Daoy (cell line): ENCODE measurements at places on chromosomes 3 and 15.

DNA sequence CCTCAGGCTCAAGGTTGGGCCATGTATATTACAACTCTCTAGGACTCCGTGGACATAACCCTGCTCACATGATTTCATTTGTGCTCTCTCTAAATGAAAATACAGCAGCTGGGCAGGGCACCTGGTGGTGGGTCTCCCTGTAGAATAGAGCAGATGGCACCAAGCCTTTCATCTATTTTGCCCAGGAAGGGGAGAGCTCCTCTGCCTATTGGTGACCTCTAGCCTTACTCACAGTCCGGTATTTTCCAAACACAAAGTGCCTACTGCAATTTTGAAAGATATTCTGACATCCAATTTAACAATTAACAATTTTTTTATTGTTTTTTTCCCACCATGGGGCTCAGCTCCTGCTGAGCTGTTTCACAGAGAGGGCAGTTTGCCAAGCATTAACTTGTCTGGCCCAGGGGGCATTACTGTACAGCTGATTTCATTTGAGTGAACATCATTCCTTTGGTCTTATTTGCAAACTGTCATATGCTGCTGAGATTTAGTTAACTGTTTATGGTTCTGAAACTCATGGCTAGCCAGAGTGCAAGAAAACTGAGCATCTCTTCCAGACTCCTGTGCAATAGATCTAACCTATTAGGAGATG lies 474.0 kb downstream of the EPHB1 start:
- DNase-seq = no peak

DNA sequence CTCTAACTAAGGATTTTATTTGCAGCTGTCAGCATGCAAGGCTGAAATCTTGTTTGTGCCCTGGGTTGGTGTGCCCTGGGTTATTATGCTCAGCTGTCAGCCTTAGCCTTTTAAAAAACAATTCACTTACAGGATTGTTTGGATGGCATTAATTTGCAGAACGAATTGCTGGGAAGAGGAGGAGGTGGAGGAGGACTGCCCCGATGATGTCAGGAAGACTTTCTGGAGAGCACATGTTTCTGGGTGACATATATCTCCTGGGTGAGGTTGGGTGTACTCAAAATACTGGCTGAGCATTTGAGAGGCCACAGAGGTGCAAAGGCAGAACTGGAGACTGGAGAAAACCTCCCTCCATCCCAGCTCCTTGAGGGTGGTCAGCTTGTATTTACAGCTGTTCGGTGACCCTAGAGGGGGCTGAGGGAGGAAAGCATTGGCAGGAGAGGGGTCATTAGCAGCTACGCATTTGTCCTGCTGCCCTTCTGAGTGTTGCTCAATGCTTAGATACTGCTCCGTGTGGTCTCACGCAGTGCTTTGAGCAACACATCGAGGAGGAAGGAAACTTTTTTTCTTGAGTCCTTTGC lies 59.8 kb upstream of the PSMD6 start:
- no peak for DNase-seq

- DNase-seq = no peak
Observed at GRCh38 chr3:100306695-100307094, 27.9 kb upstream of the NIT2 start.

GRCh38 chr3:102979682-102980354 lies 545.0 kb downstream of the ZPLD1 start:
- no peak for DNase-seq

GRCh38 chr3:43512754-43513404 lies 108.9 kb downstream of the ANO10 start:
- no peak for DNase-seq

- DNase-seq = peak; percentile 90
Observed at GRCh38 chr3:112653881-112654300, 12.9 kb upstream of the CCDC80 start.

GRCh38 chr3:15220056-15220455 lies 14.0 kb downstream of the CAPN7 start:
- DNase-seq = no peak

DNA sequence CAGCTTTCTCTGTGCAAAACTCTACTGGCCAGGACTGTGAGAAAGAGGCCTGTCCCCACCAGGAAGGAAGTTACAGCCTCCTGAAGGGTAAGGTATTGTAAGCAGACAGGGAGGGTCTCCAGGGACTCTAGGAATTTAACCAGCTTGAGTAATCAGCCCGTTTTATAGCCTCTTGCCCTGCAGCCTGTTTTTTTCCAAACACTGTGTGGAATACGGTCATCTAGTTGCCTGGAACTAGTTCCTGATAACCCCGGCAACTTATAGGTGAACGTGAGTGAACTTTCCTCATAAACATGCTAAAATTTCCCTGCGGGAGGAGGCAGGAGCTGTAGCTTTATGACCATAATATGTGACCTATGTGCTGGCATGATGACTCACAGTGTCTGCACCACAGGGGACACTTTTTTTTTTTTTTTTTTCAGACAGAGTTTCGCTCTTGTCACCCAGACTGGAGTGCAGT lies 60.1 kb upstream of the DAZL start:
- DNase-seq = peak; percentile 41

DNA sequence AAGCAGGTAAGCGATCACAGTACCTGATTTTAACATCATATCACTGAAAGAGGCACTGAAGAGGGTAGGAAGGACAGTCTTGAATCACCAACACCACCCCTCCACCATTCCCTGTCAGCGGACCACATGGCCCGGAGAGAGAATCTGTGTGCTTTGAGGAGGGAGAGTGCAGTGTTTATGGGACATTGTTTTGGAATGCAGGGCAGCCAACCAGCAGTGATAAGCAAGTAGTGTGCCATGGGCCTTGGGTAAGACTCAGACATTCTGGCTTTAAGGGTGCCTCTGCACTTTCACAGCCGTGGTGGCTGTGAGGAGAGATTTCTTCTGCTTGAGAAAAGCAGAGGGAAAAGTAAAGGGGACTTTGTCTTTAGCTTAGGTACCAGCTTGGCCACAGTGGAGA lies 46.4 kb downstream of the FAM81A start:
- no peak for DNase-seq

GRCh38 chr3:55476515-55476914 lies 10.6 kb downstream of the WNT5A start:
- peak; percentile 69 for DNase-seq

DNA sequence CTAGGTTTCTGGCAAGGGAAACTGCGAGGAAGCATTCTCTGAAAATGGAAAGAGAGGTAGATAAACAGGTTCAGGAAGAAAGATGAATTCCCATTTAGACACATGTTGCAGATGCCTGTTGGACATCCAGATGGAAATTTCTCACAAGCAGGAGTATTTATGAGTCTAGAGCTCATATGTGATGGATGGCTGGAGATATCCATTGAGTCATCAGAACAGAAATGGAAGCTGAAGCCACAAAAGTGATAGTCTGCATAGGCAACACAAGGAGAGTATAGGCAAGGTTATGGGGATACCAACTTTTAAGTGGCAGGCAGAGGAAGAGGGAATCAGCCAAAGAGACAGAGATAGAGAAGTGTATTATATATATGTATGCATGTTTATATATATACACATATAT lies 6.3 kb upstream of the RAMAC start:
- no peak for DNase-seq

- peak; percentile 98 for DNase-seq
Observed at GRCh38 chr3:133944641-133945380, 49.1 kb upstream of the RAB6B start.

GRCh38 chr3:50585919-50586762 lies 16.8 kb downstream of the HEMK1 start:
- no peak for DNase-seq

DNA sequence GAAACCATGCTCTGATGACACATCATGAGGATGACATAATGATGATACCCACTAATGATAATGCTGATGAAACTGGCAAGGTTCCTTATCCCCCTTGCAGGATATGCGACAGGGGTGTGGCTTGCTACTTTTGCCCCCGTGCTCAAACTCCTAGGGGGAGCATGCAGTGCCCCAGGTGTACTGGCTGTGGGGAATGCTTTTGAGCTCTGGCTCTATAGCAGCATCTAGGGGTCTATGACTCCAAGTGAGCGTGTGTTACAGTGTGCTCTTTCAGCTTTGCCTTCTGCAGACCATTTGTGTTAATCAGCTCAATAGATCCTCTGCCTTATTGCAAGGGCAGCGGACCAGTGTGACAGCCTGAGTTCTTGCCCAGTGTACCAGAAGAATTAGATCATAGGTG lies 1239.5 kb downstream of the SI start:
- no peak for DNase-seq
